ENCODE measurements at places on chromosomes 5 and 9.

DNA sequence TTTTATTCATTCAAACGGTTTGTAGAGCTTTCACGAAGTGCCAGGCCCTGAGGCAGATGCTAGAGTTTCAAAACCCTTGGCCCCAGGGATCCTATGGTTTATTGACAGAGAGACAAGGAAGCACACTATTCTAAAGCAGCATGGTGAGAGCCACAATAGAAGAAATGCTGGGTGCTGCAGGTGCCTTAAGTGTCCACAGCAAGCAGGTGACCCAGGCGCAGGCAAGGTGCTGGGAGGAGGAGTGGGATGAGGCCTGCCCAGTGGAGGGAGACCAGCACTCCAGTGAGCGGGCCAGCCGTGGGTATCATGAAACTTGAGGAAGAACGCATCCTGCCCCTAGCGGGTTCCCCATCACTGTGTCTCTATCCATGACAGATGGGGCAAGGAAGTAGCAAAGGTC, 71.0 kb downstream of the OSMR start:
- no peak for DNase-seq

GRCh38 chr5:43243270-43243669, 51.2 kb downstream of the NIM1K start:
- no peak for DNase-seq

- peak; percentile 4 for DNase-seq
Measured at GRCh38 chr5:55324815-55325418, 17.1 kb downstream of the MTREX start.

DNA sequence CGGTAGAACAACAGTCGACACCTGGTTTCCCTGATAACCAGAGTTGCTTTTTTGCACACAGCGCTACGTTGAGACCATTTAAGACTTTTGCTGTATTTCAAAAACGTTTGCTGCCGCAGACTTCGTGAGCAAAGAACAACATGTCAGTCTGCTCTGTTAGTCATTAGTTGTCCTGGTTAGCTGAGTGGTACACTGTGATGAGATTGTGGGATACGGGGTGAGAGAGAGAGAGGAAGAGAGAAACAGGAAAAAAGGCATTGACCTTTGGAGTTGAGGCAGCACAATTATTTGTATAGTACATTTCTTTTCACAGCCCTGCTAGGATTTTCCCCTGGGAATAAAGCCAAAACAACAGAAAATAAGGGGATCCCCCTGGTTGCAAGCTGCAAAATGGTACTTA, 306.1 kb upstream of the WWC1 start:
- no peak for DNase-seq

DNA sequence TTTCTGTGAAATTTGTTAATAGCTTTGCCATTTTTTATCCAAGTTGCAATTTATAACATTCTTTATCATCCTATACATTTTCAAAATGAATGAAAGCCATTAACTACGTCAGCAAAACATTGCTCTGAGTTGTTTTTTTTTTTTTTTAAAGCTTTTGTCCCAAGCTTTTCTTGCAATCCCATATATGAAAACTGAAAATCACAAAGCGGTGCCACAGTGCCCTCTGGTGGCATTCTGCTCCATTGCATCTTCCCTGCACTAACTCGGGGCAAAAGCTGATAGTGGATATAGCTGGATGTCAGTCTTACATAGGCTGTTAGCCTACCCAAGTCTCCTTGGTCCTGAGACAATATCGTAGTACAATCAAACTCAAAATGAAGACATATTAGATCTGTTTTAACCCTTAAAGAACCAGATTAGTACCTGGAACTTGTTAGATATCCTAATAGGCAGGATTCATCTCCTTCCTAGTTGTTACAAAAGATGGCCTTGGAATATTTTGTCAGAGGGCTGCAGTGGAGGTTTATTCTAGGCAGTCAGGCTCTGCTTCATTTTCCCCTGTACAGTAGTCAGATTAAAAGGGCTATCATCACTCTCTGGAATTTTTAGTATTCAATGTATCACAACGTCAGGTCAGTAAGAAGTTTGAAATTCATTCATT, 669.9 kb downstream of the PTPRD start:
- peak; percentile 0 for DNase-seq

GRCh38 chr9:34254966-34255825, 73.9 kb downstream of the KIF24 start:
- DNase-seq, result no peak

- DNase-seq, result no peak
Measured at GRCh38 chr9:132825430-132825829, 52.7 kb downstream of the AK8 start.

GRCh38 chr5:59799668-59800346, 93.7 kb downstream of the PDE4D start:
- peak; percentile 67 for DNase-seq

GRCh38 chr5:66718374-66719002, 122.3 kb downstream of the MAST4 start:
- DNase-seq, result no peak

GRCh38 chr9:133572821-133573361, 36.3 kb downstream of the FAM163B start:
- DNase-seq, result no peak

- DNase-seq, result no peak
Measured at GRCh38 chr5:56080375-56081052, 85.8 kb upstream of the IL6ST start.

- no peak for DNase-seq
Measured at GRCh38 chr5:154505567-154505966, 27.5 kb upstream of the HAND1 start.

GRCh38 chr5:6634306-6634705, 1.1 kb downstream of the SRD5A1 start:
- no peak for DNase-seq

GRCh38 chr9:91298311-91298710, 63.4 kb downstream of the AUH start:
- DNase-seq, result no peak

DNA sequence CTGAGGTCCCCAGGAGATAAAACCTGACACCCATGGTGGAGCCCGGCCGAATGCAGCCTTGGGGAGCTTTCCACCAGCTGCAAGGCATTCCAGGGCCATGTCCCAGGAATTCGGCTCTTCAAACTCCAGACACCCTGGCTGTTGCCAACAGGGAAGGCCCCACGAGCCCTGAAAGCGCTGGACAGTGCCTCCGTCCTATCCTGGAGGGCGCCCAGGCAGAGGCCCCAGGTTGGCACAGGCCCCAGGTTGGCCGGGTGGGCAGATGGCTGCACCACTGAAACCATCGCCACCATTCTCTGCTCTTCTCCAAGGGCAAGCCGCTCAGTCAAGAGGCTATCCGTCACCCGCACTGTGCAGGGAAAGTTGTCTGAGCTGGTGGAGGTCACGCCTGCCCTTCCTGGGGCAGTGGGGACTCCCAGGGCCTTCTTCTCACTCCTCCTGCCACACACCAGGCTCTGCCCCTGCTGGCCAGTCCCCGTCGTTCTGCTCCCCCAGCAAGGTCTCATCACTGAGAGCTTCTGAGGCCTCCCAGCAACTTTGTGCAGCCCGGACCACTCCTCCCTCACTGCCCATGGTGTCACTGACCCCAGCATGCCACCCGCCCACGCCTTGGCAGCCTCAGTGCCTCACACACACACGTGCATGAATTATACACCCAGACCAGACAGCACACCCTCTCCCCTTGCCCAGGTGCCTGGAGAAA, 21.2 kb downstream of the SLC6A3 start:
- DNase-seq, result no peak

GRCh38 chr5:92402045-92402444, 1018.9 kb upstream of the ARRDC3 start:
- DNase-seq, result no peak

GRCh38 chr5:31095796-31096195, 97.7 kb upstream of the CDH6 start:
- DNase-seq, result no peak

GRCh38 chr9:130636648-130637020, 27.8 kb upstream of the PRDM12 start:
- DNase-seq, result no peak

DNA sequence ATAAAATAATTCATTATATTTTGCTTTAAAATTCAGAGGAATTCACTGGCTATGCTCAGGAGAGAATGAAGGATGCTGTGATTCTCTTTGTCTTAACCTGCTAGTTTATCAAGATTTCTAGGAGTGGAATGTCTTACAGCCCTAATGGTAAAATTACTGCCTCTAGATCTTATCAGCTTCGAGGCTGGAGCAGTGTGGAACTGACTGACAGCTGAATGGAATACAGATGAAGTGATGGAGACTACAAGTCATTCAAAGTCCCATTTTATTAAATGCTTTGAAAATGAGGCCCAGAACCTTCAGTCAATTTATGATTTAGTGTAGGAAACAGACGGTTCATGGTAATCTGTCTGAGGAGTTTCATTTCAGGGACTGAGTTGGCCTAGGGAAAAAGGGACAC, 202.1 kb downstream of the RFX3 start:
- no peak for DNase-seq

DNA sequence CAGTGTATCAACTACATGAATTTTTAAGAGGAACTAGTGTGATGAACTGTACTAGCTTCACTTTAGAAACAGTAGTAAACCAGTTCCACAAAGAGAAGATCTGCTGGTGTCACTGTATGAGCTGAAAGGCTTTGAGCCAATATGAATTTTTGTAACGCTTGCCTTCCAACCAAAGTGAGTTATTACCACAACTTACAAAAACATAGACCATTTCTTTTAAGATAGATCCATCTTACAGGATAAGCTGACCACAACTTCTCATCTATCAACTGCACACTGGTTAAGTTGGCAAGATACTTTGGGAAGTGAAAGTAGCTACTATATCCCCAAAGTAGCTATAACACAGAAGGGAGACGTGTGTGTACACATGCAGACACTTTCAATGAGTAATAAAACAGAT, 849.6 kb upstream of the DMAC1 start:
- DNase-seq, result no peak

DNA sequence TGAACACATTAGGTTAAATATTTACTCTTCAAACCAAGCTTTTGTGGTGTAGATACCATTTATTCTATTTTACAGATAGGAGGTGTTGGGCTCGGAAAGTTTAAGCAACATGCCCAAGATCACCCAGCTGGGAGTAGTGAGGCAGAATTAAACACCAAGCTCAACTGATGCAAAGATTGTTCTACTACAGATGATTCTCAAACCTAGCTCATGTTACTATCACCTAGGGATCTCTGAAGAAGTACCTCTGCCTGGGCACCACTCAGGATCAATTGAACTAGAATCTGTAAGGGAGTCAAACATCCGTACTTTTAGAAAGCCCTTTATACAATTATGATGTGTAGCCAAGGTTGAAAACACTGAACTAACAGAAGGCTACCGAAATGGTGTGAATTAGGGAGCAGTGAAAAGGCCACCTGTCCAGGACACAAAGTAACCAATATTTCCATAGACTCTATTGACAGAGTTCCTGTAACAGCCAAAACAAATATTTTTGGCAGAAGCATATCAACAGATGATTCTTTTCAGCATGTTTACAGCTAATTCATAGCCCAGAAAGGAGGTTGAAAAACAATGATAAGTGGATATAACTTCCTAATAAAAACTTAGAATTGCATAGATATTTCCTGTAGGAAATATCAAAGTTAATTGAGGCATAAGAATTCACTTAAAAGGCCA, 158.5 kb upstream of the PTGER4 start:
- no peak for DNase-seq

- DNase-seq, result peak; percentile 16
Measured at GRCh38 chr9:106878934-106879333, 16.0 kb downstream of the ZNF462 start.

- DNase-seq, result no peak
Measured at GRCh38 chr5:3277590-3278196, 317.9 kb upstream of the IRX1 start.

DNA sequence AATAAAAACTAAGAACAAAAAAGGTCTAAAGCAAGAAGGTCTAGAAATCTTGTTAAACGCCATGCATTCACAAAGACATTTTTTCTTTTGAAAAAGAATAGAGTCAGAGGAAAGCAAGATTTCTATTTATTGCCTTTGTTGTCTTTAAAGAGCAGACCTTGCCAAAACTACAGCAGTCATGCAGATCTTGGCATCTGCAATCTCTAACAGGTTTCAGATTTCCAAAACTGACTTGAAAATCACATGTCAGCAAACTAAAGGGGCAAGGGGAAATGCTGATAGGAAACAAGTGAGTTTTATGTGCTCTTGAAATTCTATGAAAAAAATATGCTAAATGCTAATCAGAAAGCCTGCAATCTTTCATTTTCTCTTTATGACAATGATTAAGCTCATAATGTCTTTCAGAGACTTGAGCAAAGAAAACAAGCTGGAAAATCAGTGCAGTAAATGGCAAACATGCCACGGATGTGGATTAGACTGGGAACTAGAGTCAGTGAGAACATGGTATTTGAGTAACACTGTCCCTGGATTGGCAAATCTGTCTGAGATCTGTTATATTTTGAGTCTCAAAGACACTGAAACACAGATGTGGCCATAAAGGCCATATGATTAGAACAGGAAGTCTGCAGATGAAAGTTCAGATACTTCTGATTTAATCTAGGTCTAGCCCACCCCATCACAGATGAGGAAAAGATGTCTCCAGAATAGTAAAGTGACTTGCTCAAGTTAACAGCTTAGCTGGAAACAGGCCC, 361.4 kb upstream of the RPS23 start:
- DNase-seq, result no peak

GRCh38 chr9:103183701-103184171, 188.6 kb downstream of the CYLC2 start:
- DNase-seq, result no peak

- DNase-seq, result no peak
Measured at GRCh38 chr5:134503937-134504437, 21.5 kb upstream of the JADE2 start.
